Cardiac septum (tissue), 1 donor: ENCODE measurements at places on chromosomes 13 and 19. TPM values are rescaled to one million over a fixed set of nuclear protein-coding genes. Genes with fewer than 3 reads are reported as not detected.

The FAAP24 gene
- total RNA-seq = 0.32 TPM

The S1PR4 gene
- total RNA-seq = 1.2 TPM

The SBK3 gene
- 6.7 TPM for total RNA-seq

The SPTBN4 gene
- 5.1 TPM for total RNA-seq

The ZNF439 gene
- 5.0 TPM for total RNA-seq

The ERICH6B gene
- total RNA-seq = not detected

The DACT3 gene
- total RNA-seq = 23.8 TPM

The ZNF792 gene
- total RNA-seq = 4.0 TPM

The VSIG10L gene
- total RNA-seq = 0.86 TPM

The PRTN3 gene
- total RNA-seq = 0.62 TPM

The FAM83E gene
- not detected for total RNA-seq

The ZGLP1 gene
- 1.9 TPM for total RNA-seq

The REX1BD gene
- 58.9 TPM for total RNA-seq

The CYP2A6 gene
- not detected for total RNA-seq

The MYO16 gene
- 0.92 TPM for total RNA-seq

The OR7A5 gene
- total RNA-seq = not detected

The PLVAP gene
- 32.8 TPM for total RNA-seq

The APBA3 gene
- total RNA-seq = 12.5 TPM

The MTIF3 gene
- total RNA-seq = 83.8 TPM

The SCGB2B2 gene
- 1.2 TPM for total RNA-seq

The CDK8 gene
- total RNA-seq = 12.4 TPM

The ZNF763 gene
- total RNA-seq = 3.1 TPM

The LRRC63 gene
- total RNA-seq = not detected

The VAV1 gene
- total RNA-seq = 1.5 TPM

The POU2F2 gene
- total RNA-seq = 0.51 TPM

The TRIP10 gene
- total RNA-seq = 86.1 TPM

The KLK10 gene
- total RNA-seq = not detected
